ENCODE measurements at places on chromosomes 1 and 21. TPM values are rescaled to one million over a fixed set of nuclear protein-coding genes. Genes with fewer than 3 reads are reported as not detected.

The STMN1 gene
- total RNA-seq = 35.1 TPM

The PLA2G2A gene
- not detected for total RNA-seq

The KCNJ9 gene
- not detected for total RNA-seq

The NUP210L gene
- under 0.01 TPM for total RNA-seq

The PTPRC gene
- total RNA-seq = under 0.01 TPM

The TAS1R3 gene
- under 0.01 TPM for total RNA-seq

The VSIG8 gene
- not detected for total RNA-seq

The MTARC2 gene
- total RNA-seq = 9.4 TPM

The AIRE gene
- total RNA-seq = not detected

The CACNA1S gene
- not detected for total RNA-seq

- DNase-seq = no peak
Measured at GRCh38 chr1:50208756-50209155, 100.0 kb downstream of the ELAVL4 start.

DNA sequence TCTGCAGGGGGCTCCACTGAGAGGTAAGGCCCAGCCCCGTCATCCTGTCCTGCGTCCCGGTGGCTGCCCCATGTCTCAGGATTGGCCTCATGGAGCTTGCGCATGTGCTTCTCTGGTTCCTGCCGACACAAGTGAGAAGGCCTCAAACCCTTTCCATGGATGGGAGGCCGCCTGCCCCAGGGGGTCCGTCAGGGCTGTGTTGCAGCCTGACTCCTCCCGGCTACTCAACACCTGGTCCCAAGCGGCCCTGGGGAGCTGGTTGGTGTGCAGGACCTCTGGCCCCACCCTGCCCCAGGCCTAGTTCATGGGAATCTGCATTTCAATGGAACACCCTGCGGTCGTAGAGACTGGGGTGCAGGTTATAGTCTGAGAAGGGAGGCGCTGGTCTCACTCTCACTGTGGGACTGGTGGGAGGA, 21.1 kb upstream of the PDE9A start:
- no peak for DNase-seq

DNA sequence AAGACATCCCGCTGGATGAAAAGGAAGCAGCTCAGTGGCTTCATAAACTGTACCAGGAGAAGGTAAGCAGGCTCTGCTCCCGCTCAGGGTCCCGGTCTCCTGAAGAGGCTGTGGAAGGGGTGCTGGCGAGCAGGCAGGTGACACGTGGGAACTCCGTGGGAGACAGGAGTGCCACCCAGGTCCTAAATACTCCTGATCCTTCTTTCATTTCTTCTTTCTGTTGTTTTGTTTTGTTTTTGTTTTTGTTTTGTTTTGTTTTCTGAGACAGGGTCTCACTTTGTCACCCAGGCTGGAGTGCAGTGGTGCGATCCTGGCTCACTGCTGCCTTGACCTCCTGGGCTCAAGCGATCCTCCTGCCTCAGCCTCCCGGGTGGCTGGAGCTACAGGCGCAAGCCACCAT, 34.0 kb upstream of the TRAPPC10 start:
- DNase-seq = peak; percentile 45

- DNase-seq = no peak
Measured at GRCh38 chr1:117312453-117313138, 54.7 kb upstream of the MAN1A2 start.

GRCh38 chr1:97660431-97661105, 260.3 kb downstream of the DPYD start:
- DNase-seq = no peak

GRCh38 chr1:197029749-197030148, 37.3 kb downstream of the F13B start:
- DNase-seq = peak; percentile 10

DNA sequence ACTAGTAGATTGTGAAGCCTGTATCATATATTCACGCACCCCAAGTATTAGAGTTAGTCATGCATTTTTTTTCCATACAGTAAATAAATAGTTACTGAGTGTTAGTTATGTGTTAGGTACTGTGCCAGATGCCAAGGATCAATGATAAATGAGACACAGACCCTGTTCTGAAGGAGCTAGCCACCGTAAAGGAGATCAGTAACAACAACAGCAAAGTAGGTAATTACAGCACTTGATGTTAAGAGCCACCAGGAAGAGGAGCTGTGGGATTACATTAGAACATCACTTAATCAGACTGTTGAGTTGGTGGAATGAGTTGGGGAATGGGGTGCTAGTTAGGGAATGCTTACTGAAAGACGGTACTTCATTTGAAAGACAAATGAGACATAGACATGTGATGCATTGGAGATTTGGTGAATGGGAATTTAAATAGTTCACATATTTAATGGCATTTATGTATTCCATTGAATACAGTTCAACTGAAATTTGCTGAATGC, 21.0 kb downstream of the PRKAA2 start:
- DNase-seq = no peak

DNA sequence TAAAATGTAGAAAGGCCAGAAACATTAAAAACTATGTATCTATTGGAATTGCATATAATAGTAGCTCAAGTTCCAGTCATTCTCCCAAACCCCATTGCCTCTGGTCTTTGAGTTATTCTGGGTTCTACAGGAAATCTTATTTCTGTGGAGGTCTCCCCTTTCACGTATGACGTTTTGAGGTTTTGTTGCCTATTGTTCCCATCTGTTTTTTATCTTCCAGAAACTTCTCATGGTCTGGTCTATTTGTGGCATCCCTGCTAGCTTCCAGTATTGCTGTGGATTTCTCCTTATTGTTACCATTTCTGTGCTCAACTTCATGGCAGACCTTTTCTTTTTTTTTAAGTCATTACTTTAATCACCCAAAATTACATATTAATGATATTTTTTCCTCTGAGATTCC, 43.3 kb downstream of the DTL start:
- DNase-seq = no peak

DNA sequence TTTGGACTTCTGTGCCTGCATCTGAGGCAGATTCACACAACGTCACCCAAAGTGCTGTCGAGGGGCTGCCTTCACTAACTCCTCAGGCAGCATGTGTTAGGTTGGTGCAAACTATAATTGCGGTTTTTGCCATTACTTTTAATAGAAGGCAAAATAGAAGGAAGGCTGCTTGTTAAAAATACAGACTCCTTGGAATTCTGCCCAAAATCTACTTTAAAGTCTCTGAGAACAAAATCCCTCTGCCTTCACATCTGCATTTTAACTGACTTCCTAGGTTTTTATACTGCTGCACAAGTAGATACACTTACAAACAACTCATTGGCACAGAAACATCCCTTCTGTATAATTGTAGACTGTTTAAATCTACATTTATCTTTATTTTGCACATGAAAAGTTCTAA, 41.3 kb upstream of the SLC19A2 start:
- no peak for DNase-seq

GRCh38 chr1:24890887-24891286, 39.2 kb downstream of the RUNX3 start:
- DNase-seq = no peak

GRCh38 chr1:207317561-207317960, 3.9 kb upstream of the CD55 start:
- DNase-seq = no peak

DNA sequence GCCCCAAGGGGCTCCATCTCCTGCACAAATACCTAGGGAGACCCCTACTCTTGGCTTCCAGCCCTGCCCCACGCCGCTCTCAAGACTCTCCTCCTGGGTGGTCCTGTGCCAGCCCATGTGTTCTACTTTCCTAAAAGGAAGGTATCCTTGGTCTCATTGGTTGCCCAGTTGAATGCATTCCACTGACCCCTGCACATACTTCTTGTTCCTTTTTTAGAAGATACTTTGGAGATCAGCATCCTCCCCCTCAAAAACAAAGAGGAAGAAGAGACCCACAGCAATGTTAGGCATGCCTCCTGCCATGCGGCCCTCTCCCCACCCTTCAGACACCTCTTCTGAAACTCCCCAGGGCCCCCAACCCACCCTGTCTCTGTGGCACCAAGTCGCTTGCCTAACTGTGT, 4.1 kb downstream of the SLAMF9 start:
- no peak for DNase-seq

DNA sequence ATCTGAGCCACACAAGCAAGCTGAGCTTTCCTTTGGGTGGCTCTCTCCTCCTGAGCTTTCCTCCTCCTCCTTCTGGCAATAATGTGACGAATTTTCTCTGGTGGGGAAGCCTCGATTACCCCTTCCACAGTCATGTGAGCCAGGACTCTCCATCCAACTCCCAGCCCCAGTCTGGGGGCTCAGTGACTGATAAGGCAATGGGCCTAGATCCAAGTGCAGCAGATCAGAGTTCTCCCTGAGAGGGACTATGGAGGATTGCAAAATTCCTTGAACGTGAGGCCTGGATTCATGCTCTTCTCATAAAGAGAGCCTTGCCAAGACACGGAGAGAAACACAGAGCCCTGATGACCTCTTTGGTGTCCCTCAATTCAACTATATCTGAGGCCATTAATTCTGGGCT, 31.3 kb upstream of the TRIM67 start:
- DNase-seq = no peak

GRCh38 chr1:54302951-54303843, 103.0 kb downstream of the SSBP3 start:
- no peak for DNase-seq

DNA sequence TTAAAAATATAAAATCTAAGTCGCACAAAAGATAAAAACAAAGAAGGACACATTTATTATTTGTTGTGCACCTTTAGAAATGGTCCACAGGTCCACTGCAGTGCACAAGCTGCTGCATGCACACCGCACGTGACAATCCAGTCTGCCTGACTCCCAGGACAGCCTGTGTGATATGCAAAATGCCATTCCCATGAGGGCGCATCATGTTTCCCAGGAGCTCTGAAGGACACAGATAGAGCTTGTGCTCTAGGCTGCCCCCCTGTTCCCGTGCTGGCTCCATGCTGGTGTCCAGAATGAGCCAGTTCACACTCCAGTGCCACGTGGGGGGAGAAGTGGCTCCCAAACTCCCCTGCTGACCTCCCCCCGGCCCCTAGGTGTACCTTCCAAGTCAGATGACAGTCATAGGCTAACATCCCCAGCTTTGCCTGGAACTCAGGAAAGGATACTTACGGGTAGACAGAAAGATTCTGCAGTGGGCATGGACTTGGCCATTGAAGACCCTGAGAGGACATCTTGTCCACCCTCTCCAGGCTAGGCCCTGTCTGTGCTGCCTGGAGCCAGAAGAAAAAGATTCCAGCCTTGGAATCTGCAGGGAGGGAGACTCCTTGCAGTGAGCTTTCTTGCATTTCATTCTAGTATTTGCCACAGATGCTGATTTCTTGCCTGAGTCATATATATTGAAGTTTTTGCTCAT, 26.3 kb downstream of the RAB7B start:
- peak; percentile 59 for DNase-seq

DNA sequence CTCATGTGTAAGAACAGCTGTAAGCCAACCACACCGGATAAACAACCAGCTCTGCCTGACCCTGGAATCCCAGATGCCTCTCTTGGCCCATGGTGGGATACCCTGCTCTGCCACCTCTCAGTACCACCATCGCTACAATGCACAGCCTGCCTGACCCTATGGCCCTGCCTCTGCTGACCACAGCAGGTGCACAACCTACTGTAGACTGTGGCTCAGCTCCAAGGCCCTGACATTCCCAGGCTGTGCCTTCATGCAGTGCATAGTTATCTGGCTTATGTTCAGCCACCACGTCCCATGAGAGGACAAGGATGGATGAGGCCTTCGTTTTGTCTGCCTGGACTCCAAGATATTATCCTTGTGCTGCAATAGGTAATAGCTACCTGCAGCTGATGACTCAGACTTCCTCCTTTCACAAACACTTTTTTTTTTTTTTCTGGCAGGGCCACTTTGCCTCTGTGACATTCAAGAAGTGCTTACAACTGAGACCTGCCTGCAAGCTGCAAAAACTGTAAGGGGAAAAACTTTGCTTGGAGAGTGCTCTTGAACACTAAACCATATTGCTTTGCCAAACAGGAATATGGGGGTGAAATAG, 177.7 kb downstream of the URB2 start:
- peak; percentile 54 for DNase-seq

GRCh38 chr1:78641558-78641957, 8.1 kb upstream of the IFI44 start:
- no peak for DNase-seq

DNA sequence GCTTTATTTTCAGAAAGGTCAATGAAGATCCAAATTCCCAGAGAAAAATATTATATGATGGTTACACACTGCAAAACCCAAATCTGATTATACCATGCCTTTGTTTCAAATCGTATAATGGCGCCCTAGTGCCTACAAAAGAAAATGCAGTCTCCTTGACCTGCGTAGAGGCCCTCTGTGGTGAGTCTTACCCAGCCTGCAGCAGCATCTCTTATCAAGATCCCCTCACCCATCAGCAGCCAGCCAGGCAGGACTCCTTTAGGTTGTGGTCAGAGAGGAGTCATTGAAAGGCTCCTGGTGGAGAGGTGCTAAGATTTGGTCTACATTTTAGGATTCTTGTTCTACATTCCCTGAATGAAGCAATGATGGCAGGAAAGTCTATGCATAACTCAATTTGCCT, 23.7 kb upstream of the DAB1 start:
- DNase-seq = no peak

- peak; percentile 48 for DNase-seq
Measured at GRCh38 chr1:101365878-101366277, 129.1 kb downstream of the S1PR1 start.
